Activated T-helper 1 cell treated with anti-CD3 and anti-CD28 coated beads, Interleukin-12 subunit alpha, Interleukin-12 subunit beta, Interleukin-2, Interleukin-4 antibody, amounts not matched to agents 30 ng/mL and 10 ng/mL and 1 ng/mL, durations not matched to agents 14 hours and 24 hours and 36 hours (primary cell): ENCODE measurements at places on chromosomes 1 and 21. TPM values are rescaled to one million over a fixed set of nuclear protein-coding genes. Genes with fewer than 3 reads are reported as not detected.

The PLA2G2C gene
- total RNA-seq: 0.44 and 0.65 TPM in 2 replicates

The GLUL gene
- 89.6 and 101 TPM in 2 replicates for total RNA-seq

The KRTAP13-2 gene
- not detected in 2 replicates for total RNA-seq

DNA sequence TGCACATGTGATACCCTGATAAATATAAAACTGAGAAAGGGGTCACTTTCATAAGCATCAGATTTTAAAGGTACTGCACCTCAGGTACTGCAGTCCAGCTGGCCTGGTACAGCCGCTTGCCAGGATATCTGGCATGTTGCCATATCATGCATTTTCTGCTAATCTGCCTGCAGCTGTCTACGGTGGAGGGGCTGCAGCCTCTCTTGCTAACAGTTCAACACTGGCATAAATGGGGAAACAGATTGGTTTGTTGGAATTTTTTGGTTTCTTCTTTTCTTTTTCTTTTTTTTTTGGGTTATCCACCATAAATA is 71.5 kb downstream of the MIS18A start:
- DNase-seq: no peak
- no peaks in the 10 kb centered on the region for H3K27me3 ChIP-seq
- no peak overlapping the region for H3K27ac ChIP-seq
- H3K4me3 ChIP-seq: no peak overlapping the region
- H3K36me3 ChIP-seq: no peaks in the 10 kb centered on the region

GRCh38 chr1:53681977-53682685 is 56.8 kb downstream of the GLIS1 start:
- no peak overlapping the region for H3K27ac ChIP-seq
- peaks cover 11% of the 10 kb centered on the region for H3K27me3 ChIP-seq
- H3K4me3 ChIP-seq: no peak overlapping the region
- peak; percentile 8 for DNase-seq
- no peaks in the 10 kb centered on the region for H3K4me1 ChIP-seq
